Esophagus muscularis mucosa (tissue), 4 donors: ENCODE measurements at places on chromosomes 3 and 15. TPM values are rescaled to one million over a fixed set of nuclear protein-coding genes. Genes with fewer than 3 reads are reported as not detected.

The GNAT1 gene
- not detected for total RNA-seq

The WNT7A gene
- not detected for total RNA-seq

The PLCB2 gene
- total RNA-seq, result 9.8 TPM

The SNX33 gene
- total RNA-seq, result 47.6 TPM

The MED12L gene
- total RNA-seq, result 0.40 TPM

The CYP8B1 gene
- total RNA-seq, result not detected

The IQCF5 gene
- total RNA-seq, result not detected

The ZBBX gene
- 0.17 TPM for total RNA-seq

The TRH gene
- total RNA-seq, result not detected

The BMF gene
- total RNA-seq, result 7.6 TPM

The PRR20G gene
- total RNA-seq, result not detected

DNA sequence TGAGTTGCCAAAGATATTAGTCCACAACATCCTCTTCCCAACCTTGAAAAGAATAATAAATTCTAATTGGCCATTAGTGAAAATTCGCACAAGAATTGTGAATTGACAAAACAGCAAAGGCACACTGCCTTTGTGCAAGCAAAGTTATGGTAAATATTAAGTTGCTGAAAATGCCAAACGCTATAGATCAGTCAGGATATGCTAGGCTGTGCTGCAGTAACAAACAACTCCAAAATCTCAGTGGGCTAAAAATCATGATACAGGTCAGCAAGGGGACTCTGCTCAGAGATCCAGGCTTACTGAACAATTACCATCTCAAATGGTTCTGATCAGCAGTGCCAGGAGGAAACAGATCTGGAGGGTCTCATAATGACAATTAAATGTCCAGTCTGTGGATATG lies 238.0 kb upstream of the IGF1R start:
- no peak overlapping the region for H3K4me3 ChIP-seq
- no peak for DNase-seq
- no peaks in the 10 kb centered on the region for H3K27me3 ChIP-seq
- peaks cover 17% of the 10 kb centered on the region for H3K4me1 ChIP-seq
- no peak overlapping the region for H3K27ac ChIP-seq
- no peaks in the 10 kb centered on the region for H3K36me3 ChIP-seq

- no peak for DNase-seq
- no peaks in the 10 kb centered on the region for H3K27me3 ChIP-seq
- H3K4me1 ChIP-seq, result peaks cover 9% of the 10 kb centered on the region
- H3K36me3 ChIP-seq, result no peaks in the 10 kb centered on the region
- H3K27ac ChIP-seq, result peak overlapping the region; percentile 49
- H3K4me3 ChIP-seq, result no peak overlapping the region
Observed at GRCh38 chr3:46007280-46007679, 11.7 kb upstream of the FYCO1 start.

GRCh38 chr3:117074826-117075225 lies 365.2 kb downstream of the TUSC7 start:
- H3K27ac ChIP-seq, result no peak overlapping the region
- DNase-seq, result no peak
- no peaks in the 10 kb centered on the region for H3K27me3 ChIP-seq
- H3K4me1 ChIP-seq, result no peaks in the 10 kb centered on the region

- DNase-seq, result no peak
- peaks cover 19% of the 10 kb centered on the region for H3K4me1 ChIP-seq
- H3K27me3 ChIP-seq, result no peaks in the 10 kb centered on the region
- H3K36me3 ChIP-seq, result no peaks in the 10 kb centered on the region
- peak overlapping the region; percentile 73 for H3K27ac ChIP-seq
Observed at GRCh38 chr3:30342318-30343060, 263.9 kb upstream of the TGFBR2 start.

- H3K4me3 ChIP-seq, result no peak overlapping the region
- H3K4me1 ChIP-seq, result no peaks in the 10 kb centered on the region
- no peaks in the 10 kb centered on the region for H3K36me3 ChIP-seq
- no peaks in the 10 kb centered on the region for H3K27me3 ChIP-seq
- no peak overlapping the region for H3K27ac ChIP-seq
Observed at GRCh38 chr3:98445949-98446406, 17.0 kb upstream of the OR5K1 start.

DNA sequence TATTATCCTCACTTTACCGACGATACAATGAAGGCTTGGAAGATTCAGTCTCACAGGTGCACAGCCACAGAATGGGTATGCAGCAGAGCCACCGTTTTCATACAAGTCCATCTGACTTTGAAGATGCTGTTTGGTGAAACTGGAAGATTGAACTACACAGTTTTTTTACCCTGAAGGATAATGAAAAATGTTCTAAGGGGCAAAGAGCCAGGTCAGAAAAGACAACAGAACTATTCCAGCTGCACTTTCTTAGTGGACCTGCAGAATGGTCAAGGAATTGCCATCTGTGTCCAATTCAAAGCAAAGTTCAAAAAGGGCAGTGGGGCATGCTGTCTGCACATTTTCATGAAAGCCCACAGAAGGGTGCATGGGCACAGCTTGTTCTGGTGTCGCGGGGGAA lies 127.6 kb upstream of the PDZRN3 start:
- H3K27me3 ChIP-seq, result no peaks in the 10 kb centered on the region
- DNase-seq, result no peak
- no peak overlapping the region for H3K4me3 ChIP-seq
- no peaks in the 10 kb centered on the region for H3K4me1 ChIP-seq

GRCh38 chr3:113153499-113154107 lies 57.8 kb upstream of the BOC start:
- no peaks in the 10 kb centered on the region for H3K36me3 ChIP-seq
- peaks cover 85% of the 10 kb centered on the region for H3K4me1 ChIP-seq
- H3K4me3 ChIP-seq, result no peak overlapping the region
- H3K27ac ChIP-seq, result peak overlapping the region; percentile 82
- no peak for DNase-seq

GRCh38 chr3:177236704-177237103 lies 39.4 kb upstream of the TBL1XR1 start:
- H3K4me3 ChIP-seq, result no peak overlapping the region
- no peaks in the 10 kb centered on the region for H3K27me3 ChIP-seq
- DNase-seq, result no peak
- H3K4me1 ChIP-seq, result no peaks in the 10 kb centered on the region
- no peak overlapping the region for H3K27ac ChIP-seq
- no peaks in the 10 kb centered on the region for H3K36me3 ChIP-seq

GRCh38 chr15:70579766-70580165 lies 183.6 kb downstream of the UACA start:
- H3K27ac ChIP-seq, result no peak overlapping the region
- DNase-seq, result no peak
- no peak overlapping the region for H3K4me3 ChIP-seq
- no peaks in the 10 kb centered on the region for H3K36me3 ChIP-seq

GRCh38 chr3:71784914-71785531 lies at the start of gene PROK2:
Gene PROK2 (minus strand): TSS chr3:71785148. CDS start chr3:71785052, 96 bp downstream.
- peak within 1 kb of the TSS; percentile 48 for H3K4me3 ChIP-seq
- peaks cover 63% of the 10 kb centered on the region for H3K27me3 ChIP-seq
- H3K4me1 ChIP-seq, result peaks cover 23% of the 10 kb centered on the region
- DNase-seq, result peak; percentile 91
- no peak within 1 kb of the TSS for H3K27ac ChIP-seq
- no peaks in the 10 kb centered on the region for H3K36me3 ChIP-seq

GRCh38 chr3:42505849-42506410 lies 3.5 kb downstream of the VIPR1 start:
- H3K27ac ChIP-seq, result no peak overlapping the region
- no peak for DNase-seq
- peaks cover 4% of the 10 kb centered on the region for H3K27me3 ChIP-seq
- peaks cover 22% of the 10 kb centered on the region for H3K4me1 ChIP-seq
- no peaks in the 10 kb centered on the region for H3K36me3 ChIP-seq

DNA sequence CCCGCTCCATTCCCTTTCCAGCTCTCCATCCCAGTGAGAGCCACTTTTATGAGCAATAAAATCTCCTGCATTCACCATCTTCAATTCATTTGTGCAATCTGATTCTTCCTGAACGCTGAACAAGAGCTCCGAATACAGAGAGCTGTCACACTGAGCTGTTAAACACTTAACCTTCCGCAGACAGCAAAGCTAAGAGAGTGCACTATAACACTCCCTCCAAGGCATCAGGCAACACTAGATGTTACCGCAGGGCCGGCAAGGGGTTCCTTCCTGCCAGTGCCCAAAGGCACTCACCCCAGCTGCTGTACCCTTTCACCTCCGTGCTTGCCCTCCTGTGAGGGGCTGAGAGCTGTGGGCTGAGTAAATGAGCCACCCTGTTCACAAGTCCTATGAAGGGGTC lies 85.6 kb downstream of the BCHE start:
- no peaks in the 10 kb centered on the region for H3K36me3 ChIP-seq
- no peak overlapping the region for H3K27ac ChIP-seq
- H3K4me1 ChIP-seq, result no peaks in the 10 kb centered on the region
- H3K4me3 ChIP-seq, result no peak overlapping the region
- no peaks in the 10 kb centered on the region for H3K27me3 ChIP-seq
- no peak for DNase-seq

GRCh38 chr3:189344996-189345395 lies 173.2 kb downstream of the TPRG1 start:
- no peaks in the 10 kb centered on the region for H3K36me3 ChIP-seq
- peaks cover 8% of the 10 kb centered on the region for H3K4me1 ChIP-seq
- DNase-seq, result no peak
- H3K27me3 ChIP-seq, result no peaks in the 10 kb centered on the region
